ENCODE measurements at places on chromosomes 2 and 18. TPM values are rescaled to one million over a fixed set of nuclear protein-coding genes. Genes with fewer than 3 reads are reported as not detected.

CDKL4 gene
- not detected for total RNA-seq

ALPP gene
- total RNA-seq: 18.1 TPM

BMP10 gene
- total RNA-seq: not detected

RFX8 gene
- total RNA-seq: not detected

OSR1 gene
- 9.7 TPM for total RNA-seq

C2orf81 gene
- total RNA-seq: 3.2 TPM

TMEM200C gene
- total RNA-seq: not detected

RAD51AP2 gene
- not detected for total RNA-seq

CERKL gene
- total RNA-seq: 0.31 TPM
